ENCODE measurements at places on chromosomes 16 and 17.

- peak; percentile 55 for DNase-seq
Observed at GRCh38 chr17:8894673-8895578, 27.5 kb upstream of the PIK3R6 start.

- DNase-seq = no peak
Observed at GRCh38 chr17:66950886-66951604, 13.5 kb upstream of the CACNG4 start.

- peak; percentile 50 for DNase-seq
Observed at GRCh38 chr16:81004646-81005353, 1.9 kb downstream of the CMC2 start.

DNA sequence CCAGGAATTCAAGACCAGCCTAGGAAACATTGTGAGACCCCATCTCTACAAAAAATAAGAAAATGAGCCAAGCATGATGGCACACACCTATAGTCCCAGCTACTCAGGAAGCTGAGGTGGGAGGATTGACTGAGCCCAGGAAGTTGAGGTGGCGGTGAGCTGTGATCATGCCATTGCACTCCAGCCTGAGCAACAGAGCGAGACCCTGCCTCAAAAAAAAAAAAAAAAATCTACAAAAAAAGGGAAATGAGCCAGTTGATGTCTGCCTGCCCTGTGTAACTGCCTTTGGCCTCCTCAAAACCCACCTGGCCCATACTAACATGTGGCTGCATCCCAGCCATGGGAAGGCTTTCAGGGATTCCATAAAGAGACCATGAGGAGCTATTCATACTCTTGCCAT is 4.5 kb downstream of the RANBP10 start:
- DNase-seq = peak; percentile 12

GRCh38 chr16:17476414-17477259 is 5.9 kb upstream of the XYLT1 start:
- DNase-seq = no peak

DNA sequence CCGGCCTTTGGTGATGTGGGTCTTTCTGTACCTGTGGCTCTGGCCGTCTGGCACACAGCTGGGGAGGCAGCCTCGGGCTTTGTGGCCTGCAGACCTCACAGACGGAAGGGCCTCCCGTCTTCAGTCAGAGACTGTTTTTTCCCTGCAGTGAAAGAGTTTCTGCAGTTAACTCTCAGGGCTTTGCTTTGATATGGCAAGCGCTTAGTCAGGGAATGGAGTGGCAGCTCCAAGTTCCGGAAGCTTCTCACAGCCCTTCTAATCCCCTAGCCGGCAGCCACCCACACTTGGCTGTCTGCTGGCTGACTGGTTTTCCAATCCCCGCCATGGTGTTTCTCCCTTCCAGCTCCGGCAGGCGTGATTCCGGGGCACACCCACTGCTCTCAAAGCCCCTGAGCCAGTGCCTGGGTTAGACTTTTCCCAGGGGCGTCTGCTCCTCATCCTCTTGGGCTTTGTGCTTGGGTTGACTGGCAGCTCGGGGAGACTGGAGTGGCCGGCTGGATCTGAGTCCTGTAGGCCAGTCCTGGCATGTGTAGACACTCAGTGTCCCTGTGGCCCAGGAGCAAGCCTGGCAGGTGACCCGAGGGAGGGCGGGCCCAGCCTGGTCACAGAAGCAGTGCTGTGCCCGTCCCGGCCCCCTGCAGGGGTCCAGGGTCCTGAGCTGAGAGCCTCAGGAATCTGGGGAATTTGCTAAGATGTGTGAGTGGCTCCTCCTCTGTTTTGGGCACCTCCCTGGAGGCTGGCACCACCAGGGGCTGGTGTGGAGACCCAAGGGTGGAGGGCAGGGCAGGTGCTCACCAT is 29.9 kb downstream of the BAIAP2 start:
- DNase-seq = no peak

GRCh38 chr16:87201790-87202189 is 115.4 kb downstream of the C16orf95 start:
- no peak for DNase-seq

- DNase-seq = no peak
Observed at GRCh38 chr17:27407916-27408864, 48.1 kb upstream of the KSR1 start.

DNA sequence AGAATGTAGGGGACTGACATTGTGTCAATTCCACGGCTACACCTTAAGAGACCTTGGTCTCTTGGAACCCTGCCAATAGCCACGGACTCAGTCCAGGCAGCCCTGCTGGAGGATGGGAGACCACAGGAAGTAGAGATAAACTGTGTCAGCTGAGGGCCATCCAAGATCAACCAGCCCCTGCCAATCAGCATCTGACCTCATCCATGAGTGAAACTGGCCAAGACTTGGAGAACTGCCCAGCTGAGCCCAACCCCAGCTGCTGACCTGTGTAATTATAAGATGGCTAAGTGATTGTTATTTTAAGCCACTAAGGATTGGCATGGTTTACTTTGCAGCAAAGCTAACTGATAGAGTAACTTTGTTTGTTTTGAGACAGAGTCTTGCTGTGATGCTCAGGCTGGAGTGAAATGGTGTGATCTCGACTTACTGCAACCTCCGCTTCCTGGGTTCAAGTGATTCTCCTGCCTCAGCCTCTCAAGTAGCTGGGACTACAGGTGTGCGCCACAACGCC is 13.3 kb upstream of the YWHAE start:
- DNase-seq = no peak

DNA sequence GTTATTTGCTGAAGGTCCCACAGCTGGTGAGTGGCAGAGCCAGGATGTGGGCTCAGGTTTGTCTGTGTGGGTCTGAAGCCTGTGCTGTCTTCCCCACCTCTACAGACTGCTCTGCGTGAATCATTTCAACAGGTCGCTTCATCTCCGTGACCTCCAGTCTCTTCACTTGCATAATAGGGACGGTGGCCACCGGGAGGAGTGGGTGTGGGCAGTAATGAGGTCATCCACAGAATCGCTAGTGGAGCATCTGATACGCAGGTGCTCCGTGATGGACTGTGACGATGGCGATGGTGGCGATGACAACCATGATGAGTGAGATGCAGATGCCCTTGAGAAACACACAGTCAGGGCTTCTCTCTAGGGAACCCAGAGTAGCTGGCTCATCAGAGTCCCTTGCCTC is 120.2 kb downstream of the RAP1GAP2 start:
- DNase-seq = no peak

DNA sequence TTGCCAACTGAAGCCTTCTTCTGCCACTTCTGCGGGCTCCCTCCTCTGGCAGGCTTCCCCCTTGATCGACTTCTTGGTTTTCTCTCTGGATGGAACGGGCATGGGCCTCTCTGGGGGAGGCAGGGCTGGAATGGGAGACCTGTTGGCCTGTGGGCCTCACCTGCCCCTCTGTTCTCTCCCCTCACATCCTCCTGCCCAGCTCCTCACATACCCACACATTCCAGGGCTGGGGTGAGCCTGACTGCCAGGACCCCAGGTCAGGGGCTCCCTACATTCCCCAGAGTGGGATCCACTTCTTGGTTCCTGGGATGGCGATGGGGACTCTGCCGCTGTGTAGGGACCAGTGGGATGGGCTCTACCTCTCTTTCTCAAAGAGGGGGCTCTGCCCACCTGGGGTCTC is 6.5 kb upstream of the LASP1NB start:
- no peak for DNase-seq

DNA sequence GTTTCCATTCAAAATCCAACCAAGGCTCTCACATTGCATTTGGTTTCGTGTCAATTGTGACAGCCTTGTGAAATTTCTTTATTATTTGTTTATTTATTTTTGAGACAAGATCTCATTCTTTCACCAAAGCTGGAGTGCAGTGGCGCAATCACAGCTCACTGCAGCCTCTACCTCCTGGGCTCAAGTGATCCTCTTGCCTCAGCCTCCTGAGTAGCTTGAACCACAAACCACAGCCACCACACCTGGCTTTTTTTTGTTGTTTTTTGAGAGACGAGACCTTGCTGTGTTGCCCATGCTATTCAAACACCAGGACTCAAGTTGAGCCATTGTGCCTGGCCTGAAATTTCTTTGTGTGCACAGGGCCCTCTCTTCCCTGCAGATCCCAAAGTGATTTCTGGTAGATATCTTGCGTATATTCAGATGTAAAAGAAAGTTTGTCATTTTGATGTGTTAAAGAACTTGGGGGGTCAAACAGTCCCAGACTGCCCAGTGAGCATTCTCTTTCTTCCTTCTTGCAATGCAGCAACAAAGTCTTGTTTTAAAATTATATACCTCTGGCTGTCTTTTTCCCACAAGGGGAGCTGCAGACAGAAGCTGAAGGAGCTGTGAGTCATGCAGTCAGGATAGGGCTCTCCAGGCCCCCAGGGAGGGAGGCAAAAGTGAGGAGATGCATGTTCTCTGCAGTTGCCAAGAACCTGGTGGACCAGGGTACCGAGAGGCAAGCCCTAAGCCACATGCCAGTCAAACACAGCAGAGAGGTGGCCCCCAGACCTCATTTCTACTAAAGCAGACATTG is 15.5 kb upstream of the USP22 start:
- no peak for DNase-seq

DNA sequence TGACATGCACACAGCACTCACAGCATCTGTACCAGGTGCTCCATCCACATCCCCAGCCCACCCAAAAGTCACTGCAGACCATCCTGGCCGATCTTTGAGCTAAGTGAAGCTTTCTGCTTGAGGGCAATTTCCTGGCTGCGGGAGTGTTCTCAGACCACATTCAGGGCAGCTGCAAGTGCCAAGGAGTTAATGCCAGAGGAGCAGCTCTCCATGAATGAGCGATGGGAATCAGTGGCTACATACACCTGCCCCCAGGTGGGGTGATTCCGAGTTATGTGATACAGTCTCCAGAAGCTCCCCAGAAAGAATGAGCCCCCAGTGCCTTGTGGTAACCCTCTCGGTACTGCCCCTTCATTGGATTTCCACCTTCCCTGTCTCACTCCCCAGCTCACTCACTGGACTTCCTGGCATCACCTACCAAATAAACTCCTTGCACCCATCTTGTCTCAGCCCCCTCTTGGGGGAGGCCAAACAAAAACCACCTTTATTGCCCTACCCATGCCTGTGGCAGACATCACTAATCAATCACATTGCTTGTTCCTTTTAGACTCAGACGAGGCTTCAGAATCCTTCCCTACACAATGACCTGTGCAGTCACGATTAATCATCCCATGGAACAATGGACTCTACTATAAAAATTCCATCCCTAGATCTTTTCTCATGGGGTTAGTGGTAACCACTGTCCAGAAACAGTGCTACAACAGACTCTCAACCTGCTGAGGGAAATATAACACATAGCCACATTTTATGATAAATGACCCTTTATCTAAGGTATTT is 121.1 kb downstream of the IRX5 start:
- DNase-seq = no peak

- no peak for DNase-seq
Observed at GRCh38 chr17:55322453-55322985, 57.8 kb downstream of the HLF start.

DNA sequence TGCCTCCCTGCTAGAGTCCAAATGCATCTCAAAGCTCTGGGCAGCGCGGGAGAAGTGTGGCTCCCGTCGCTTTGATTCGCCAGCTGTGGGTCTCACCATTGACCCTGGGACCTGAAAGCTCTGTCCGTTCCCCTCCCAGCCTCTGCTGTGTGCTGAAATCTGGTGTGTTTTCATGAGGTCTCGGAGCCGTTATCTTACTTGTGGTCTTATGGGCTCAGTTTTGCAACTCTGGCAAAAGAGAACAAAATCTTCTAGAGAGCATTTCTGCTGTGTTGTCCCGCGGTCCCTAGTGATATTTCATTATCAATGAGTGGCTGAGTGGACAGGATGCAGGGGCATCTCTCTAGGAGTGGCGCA is 13.3 kb downstream of the CRISPLD2 start:
- no peak for DNase-seq

- no peak for DNase-seq
Observed at GRCh38 chr17:78343187-78343542, 16.7 kb downstream of the SOCS3 start.

DNA sequence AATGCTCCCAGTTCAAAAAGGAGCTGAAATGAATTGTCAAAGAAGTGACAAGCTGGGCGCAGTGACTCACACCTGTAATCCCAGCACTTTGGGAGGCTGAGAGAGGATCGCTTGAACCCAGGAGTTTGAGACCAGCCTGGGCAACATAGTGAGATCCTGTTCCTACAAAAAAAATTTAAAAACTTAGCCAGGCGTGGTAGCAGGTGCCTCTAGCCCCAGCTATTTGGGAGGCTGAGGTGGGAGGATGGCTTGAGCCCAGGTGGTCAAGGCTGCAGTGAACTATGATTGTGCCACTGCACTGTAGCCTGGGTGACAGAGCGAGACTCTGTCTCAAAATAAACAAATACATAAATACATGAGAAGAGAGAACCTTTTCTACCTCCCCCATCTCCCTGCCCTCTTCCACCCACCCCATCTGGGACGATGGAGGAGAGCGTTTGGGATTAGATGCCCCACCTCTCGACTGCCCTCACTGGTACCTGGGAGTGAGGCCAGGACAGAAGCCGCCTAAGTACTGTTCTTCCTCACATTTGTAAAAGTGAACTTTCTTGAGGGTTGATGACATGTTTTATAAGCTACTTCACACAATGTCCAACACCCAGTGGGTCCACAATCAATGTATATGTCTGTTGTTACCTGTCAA is 2.4 kb downstream of the IL4R start:
- DNase-seq = no peak

DNA sequence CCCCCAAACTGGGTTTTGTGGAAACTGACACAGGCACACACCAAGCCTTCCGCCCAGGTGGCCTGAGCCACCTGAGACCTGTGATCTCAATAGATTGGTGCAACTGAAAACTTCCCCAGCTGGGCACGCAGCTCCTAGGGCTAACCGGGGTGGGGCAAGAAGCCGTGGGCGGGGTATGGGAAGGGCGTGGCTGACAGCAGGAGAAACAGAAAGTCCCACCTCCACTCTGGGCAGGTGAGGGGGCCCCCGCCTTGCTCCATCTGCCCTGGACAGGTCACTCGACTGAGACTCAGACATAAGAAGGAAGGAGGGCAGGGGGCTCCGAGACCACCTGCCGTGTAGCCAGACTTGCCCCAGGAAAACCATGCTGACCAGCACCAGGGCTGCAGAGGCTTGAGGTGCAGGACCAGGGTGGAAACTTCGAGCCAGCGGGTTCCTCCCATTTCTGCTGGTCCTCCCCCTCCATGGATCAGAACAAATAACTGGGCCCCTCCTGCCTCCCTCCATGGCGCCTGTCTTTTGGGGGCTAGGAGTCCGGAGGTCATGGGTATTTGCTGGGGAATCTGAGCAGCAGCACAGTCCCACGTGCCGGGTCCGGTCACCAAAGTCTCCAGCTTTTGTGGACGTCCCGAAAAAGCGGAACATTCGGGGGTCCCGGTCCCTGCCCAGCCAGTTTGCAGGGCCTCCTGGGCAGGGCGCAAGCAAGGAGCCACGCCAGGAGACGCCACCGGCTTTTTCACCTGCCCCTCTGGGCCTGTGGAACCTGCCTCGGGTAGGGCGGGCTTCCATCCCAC is 1.3 kb downstream of the TIMP2 start:
- DNase-seq = peak; percentile 55

DNA sequence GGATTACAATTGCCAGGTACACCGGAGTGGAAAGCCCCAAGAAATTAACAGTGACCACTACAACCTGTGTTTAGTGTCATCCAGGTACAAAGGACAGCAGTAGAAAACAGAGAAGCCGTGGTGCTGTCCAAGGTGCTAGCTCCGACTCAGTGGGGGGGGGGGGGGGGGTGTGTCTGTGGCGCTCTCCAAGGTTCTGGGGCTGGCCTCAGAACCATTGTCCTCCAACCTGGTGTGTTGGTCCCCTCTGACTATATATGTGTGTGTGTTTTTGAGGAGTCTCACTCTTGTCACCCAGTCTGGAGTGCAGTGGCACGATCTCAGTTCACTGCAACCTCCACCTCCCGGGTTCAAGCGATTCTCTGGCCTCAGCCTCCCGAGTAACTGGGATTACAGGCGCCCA is 5.8 kb upstream of the ZNF23 start:
- DNase-seq = peak; percentile 43

GRCh38 chr17:57243171-57243622 is 13.1 kb upstream of the MSI2 start:
- peak; percentile 70 for DNase-seq

GRCh38 chr17:56978441-56979090 is 635 bp downstream of the SCPEP1 start:
- DNase-seq = no peak

All from activated naive CD4-positive, alpha-beta T cell treated with anti-CD3 and anti-CD28 coated beads, Interleukin-2, amount 50 U/mL, for 72 hours (primary cell).